Stimulated activated effector memory CD8-positive, alpha-beta T cell treated with anti-CD3 and anti-CD28 coated beads, Interleukin-12 subunit alpha, Interleukin-12 subunit beta, amount 100 ng/mL, for 72 hours (primary cell): ENCODE measurements at places on chromosomes 16 and 17.

DNA sequence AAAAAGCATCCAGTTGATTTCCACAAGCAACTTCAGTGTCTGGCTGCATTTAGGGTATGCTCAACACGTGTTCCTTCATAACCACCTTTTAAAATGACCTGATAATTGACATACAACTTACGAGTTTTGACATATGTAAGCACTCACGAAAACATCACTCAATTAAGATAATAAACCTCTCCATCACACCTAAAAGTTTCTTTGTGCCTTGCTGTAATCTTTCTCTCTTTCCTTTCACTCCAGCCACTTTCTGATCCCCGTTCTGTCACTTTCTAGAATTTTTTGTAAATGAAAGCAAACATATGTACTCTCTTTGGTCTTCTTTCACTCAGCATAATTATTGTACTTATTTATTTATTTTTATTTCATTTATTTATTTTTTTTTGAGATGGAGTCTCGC lies 20.7 kb upstream of the UBE2G1 start:
- DNase-seq = no peak

GRCh38 chr16:87317750-87318644 lies 805 bp upstream of the C16orf95 start:
- no peak for DNase-seq

- DNase-seq = no peak
Measured at GRCh38 chr16:35174016-35174415, 1714.6 kb downstream of the TP53TG3F start.

- DNase-seq = no peak
Measured at GRCh38 chr16:78479723-78480122, 380.3 kb downstream of the WWOX start.
